Aorta (tissue), 5 donors: ENCODE measurements at places on chromosomes 11 and 22. TPM values are rescaled to one million over a fixed set of nuclear protein-coding genes. Genes with fewer than 3 reads are reported as not detected.

DNA sequence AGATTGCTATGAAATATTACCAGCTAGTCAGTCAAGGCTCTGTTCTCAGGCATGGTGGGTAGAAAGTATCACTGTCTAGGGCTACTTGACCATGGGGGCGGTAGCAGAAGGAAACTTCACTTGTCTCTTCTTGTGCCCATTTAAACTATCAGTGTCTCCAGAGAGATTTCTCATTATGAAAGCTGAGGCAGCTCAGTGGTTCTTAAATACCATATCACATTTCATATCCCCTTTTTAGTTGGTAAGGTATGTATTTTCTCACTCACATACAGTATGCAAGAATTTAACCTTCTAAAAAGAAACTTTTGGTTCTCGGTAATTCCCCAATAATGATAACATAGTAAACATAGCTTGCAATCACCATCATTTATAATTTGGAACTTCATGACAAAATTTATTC is 1180.0 kb upstream of the TENM4 start:
- DNase-seq: no peak

- no peak for DNase-seq
These were observed 4.8 kb downstream of the P4HA3 start for GRCh38 chr11:74306435-74307175.

GRCh38 chr11:531919-532526 is 3.4 kb downstream of the HRAS start:
- DNase-seq: peak; percentile 63

DNA sequence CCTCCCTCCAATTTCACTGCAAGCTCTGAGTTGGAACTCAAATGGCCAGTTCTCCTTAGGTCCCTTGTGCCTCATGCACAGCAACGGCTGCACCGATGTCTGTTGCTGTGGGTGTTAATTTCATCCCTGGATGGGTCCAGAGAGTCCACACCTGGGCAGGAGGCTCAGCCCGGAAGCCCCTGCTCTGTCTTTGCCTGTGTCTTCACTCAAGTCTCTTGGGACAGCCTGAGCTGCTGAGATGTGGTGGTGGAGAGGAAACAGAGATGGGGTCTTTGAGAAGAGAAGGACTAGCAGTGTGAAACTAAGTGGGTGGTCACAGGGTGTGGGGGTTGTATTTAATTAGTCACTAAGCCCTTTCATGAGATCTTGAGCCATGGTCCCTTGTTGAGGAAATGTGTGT is 109.3 kb downstream of the NECTIN1 start:
- no peak for DNase-seq

DNA sequence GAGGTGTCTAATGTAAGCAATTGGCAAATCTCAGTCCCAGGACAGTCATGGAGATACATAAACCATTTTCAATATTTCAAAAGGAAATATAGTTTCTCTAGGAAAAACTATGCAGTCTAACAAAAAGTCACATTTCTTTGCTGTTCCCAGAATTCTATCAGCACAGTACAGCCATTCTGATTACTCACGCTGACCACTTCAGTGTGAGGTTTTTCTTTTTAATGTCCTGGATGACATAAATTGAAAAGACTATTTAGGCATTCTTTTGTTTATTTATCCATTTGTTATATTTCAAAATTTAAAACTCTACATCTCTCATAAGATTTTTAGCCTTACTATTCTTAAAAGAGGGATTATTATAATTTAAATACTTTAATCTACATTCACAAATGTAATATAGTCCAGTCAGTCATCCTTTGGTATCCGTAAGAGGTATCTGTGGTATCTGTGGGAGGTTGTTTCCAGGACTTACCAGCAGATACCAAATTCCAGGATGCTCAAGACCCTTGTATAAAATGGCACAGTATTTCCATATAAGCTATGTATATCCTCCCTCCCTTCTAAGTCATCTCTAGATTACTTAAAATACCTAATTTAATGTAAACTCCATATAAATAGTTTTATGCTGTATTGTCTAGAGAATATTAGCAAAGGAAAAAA is 331.1 kb upstream of the PITPNB start:
- no peak for DNase-seq

DNA sequence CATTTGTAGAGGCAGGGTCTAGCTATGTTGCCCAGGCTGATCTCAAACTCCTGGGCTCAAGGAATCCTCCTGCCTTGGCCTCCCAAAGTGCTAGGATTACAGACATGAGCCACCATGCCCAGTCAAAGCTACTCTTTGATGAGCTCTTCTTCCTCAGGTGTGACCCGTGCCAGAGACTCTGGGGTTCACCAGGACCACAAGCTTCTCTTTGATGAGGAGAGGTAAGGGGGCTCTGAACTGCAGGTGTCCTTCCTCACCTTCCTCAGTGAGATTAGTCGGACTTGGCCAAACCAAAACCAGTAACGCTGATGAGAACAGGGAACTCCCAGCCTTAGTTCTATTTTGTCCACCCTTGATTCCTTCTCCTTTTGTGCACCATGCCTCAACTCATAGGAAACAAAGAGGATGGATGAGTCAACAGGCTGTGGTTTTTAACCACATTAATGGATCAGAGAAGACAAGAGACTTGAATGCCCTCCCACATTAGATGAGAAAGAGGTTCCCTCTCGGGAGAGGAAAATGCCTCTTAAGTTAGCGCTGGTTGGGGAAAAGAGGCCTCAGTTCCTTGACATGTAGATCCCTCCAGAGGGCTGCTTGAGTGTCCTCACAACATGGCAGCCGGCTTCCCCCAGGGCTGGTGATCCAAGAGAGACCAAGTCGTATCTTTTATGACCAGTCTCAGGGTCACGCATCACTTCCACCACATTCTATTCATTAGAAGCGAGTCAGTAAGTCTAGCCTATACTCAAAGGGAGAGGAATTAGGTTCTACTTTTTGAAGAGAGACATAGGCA is 25.7 kb upstream of the CTR9 start:
- no peak for DNase-seq

DNA sequence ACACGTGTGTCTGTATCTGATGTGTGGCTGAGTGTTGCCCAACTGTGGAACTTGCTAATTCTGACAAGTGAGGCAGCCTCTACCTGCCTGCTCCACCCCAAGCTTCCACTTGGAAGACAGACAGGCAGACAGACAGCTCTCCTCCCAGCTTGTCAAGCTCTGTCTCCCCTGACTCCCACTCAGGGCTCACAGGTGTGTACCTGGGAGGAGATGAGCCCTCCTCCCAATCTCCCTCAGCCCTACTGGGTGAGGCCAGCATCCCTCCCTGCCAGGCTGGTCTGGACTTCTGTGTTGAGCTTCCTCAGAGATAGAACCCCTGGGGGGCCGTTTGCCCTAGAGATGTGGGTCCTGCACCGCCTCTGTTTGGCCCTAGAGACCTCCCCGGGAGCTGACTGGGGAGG is 1.0 kb upstream of the CHRM1 start:
- no peak for DNase-seq

- DNase-seq: no peak
These were observed 314.2 kb downstream of the BLID start for GRCh38 chr11:121801781-121802180.

DNA sequence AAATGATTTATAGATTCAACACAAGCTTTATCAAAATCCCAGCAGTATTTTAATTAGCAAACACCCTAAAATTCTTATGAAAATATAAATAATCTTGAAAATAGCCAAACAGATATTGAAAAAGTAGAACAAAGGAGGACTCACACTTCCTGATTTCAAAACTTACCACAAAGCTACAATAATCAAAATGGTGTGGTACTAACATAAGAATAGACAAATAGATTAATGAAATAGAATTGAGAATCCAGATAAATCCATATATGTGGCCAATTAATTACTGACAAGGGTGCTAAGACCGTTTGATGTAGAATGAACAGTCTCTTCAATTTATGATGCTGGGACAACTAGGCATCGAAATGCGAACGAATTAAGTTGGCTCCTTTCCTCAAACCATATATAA is 49.6 kb upstream of the TEAD1 start:
- no peak for DNase-seq

DNA sequence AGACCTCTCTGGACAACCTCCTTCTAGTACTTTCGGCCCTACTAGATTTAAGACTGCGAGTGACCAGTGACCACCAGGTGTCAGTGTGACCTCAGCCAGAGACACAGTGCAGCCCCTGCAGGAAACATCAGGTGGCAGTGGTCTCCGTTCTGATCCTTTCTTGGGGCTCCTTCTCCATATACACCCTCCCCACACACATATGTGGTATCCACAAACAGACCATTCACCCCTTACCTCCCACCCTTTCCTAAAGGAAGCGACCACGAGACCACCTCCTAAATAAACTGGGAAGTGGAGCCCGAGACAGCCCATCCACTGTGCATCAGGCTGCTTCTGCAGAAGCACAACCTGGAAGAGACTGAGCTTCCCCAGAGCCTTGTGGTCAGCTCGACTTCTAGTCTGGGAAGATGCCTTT is 38.5 kb upstream of the CYP2D6 start:
- peak; percentile 83 for DNase-seq

Gene STK33
- total RNA-seq: 0.88 TPM

Gene MAJIN
- total RNA-seq: not detected

Gene C11orf16
- not detected for total RNA-seq

Gene BATF2
- 3.6 TPM for total RNA-seq
